A549 treated with ZK216348 at 1 μM for 4 hours (cell line): ENCODE measurements at places on chromosomes 1 and 21. TPM values are rescaled to one million over a fixed set of nuclear protein-coding genes. Genes with fewer than 3 reads are reported as not detected.

ALX3 gene
- not detected in 5 replicates for total RNA-seq

TMEM234 gene
- 8.1 to 10.7 TPM (median 10.5 TPM) in 5 replicates for total RNA-seq

RAB25 gene
- total RNA-seq = 0.29 to 0.62 TPM (median 0.38 TPM) in 3 of 5 replicates, not detected in the others

NOS1AP gene
- 0.18 to 0.76 TPM (median 0.42 TPM) in 5 replicates for total RNA-seq

LINGO4 gene
- not detected in 5 replicates for total RNA-seq
